ENCODE measurements at places on chromosomes 11 and 22.

DNA sequence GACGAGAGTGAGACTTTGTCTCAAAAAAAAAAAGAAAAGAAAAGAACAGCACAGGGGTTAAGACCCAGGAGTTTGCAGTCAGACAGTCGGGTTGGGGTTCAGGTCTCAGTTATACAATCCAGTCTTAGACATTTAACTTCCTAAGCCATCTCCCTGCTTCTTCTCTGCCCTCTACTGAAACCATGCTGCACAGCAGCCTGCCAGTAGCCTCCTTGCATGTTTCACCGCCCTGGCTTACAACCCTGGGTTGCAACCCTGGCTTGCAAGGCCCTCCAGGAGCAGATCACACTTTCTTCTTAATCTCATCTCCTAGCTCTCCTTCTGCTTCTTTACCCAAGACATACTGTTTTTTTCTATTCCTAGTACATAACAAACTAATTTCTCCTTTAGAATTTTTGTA lies 5.9 kb upstream of the B3GAT3 start:
- DNase-seq: no peak

- DNase-seq: no peak
Observed at GRCh38 chr11:116539836-116540418, 232.9 kb downstream of the BUD13 start.

DNA sequence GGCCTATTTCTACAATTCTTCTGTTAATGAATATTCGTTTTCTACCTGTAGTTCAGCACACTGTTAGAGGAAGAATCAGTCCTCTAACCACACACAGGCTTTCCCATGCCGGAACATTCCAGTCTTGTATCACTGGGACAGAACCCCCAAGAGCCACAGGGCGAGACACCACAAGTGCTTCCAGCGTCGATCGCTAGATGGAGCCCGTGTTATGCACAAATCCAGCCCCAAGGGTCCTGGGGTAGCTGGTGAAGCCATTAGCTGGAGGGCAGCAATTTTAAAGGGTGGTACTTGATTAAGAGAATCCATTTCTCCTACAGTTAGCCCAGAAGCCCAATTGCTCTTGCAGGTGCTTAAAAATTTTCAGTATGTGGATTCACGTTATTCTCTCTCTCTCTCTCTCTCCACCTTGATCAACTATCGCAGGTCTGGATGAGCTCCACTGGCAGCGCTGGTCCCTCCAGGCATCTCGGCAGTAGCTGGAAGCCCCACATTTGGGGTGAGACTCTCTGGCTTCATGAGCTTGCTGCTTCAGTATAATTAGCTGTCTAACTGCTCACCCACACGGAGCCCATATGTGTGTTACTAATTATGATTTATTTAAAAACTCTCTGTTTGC lies 148.2 kb upstream of the SNX19 start:
- DNase-seq: peak; percentile 25

GRCh38 chr11:46009647-46010046 lies 87.2 kb downstream of the LARGE2 start:
- no peak for DNase-seq

DNA sequence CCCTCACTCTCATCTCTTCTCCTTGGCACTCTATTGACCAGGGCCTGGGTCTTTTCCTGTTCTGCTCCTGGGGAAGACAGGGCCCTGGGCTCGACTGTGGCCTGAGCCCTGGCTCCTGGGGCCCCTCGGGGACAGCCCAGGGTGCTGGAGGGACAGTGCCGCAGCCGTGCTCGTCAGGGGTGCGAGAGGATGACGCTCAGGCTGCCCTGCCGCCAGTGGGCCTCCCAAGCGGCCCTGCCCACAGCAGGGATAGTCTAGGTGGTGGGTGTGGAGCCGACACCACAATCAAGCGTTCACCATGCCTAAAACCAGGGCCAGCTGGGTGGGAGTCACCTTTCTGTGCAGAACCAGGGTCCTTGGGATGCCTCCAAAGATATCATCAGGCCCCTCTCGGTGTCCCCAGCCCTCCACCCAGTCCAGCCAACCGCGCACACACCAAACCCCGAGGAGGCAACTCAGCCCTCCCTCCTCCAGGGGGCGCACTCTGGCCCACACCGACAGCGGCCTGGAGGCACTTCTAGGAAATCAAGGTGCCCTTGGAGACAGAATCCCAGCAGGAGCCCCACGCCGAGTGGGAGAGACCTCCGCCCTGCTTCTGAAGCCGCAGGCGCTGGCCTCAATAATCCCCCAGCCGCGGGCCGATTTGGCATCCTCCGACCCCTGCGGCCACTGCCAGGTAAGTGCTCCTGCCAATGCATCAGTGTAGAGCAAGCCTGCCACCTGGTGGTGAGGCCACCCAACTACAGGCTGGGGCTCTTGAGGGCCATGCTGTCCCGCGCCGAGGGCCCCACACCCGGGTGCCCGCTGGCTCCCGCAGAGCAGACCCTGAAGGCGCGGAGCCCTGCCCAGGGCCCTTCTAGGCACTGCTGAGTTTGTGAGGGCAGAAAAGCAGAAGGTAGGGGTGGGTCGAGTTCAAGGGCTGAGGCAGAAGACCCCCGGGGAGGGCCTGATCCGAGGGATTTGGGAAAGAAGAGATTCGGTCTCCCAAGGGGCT lies 496.4 kb downstream of the BUD13 start:
- DNase-seq: peak; percentile 86

GRCh38 chr11:11816511-11817314 lies 25.1 kb upstream of the USP47 start:
- no peak for DNase-seq

- DNase-seq: peak; percentile 2
Observed at GRCh38 chr22:50017701-50018224, 5.2 kb upstream of the IL17REL start.

DNA sequence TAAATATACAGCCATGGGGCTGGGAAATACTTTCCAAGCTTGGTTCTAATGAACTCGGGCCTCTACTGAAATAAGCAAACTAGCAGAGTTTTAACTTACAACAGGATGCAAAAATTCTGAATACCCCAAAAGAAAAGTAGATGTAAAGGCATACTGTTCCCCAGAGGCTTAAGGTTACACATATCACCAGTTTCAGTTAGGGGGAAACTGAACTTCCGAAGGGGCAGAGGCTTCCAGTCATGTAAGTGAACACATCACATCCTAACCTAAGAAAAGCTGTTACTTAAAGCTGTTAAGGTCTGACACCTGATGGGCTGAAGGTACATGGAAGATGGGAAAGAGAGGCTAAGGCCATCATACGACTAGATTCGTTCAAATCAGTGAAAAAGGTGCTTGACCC lies 2.3 kb downstream of the GAB2 start:
- no peak for DNase-seq

GRCh38 chr11:44028401-44028800 lies 19.4 kb upstream of the ACCSL start:
- no peak for DNase-seq

DNA sequence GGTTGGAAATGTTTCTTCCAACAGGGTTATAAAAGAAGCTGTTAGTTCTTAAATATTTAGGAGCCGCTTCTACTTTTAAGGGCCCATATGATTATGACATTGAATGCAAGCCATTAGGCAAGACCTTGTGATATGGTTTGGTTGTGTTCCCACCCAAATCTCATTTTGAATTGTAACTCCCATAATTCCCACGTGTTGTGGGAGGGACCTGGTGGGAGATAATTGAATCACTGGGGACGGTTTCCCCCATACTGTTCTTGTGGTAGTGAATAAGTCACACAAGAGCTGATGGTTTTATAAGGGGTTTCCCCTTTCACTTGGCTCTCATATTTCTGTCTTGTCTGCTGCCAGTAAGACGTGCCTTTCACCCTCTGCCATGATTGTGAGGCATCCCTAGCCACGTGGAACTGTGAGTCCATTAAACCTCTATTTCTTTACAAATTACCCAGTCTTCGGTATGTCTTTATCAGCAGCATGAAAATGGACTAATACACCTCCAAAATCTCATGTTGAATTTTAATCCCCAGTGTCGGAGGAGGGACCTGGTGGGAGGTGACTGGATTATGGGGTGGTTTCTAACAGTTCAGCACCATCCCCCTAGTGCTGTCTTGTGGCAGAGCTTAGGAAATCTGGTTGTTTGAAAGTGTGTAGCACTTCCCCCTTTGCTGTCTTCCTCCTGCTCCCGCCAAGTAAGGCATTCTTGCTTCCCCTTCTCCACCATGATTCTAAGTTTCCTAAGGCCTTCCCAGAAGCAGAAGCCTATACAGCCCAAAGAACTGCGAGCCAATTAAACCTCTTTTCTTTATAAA lies 4.3 kb downstream of the CD59 start:
- no peak for DNase-seq

GRCh38 chr11:66915866-66916265 lies 42.3 kb downstream of the PC start:
- DNase-seq: no peak

GRCh38 chr11:134987822-134988221 lies 575.8 kb upstream of the B3GAT1 start:
- DNase-seq: no peak

GRCh38 chr11:31806186-31806927 lies 4.8 kb downstream of the PAX6 start:
- no peak for DNase-seq

GRCh38 chr22:32541481-32541880 lies 66.9 kb downstream of the FBXO7 start:
- no peak for DNase-seq

GRCh38 chr11:58926251-58926650 lies 13.0 kb upstream of the GLYATL1 start:
- no peak for DNase-seq

DNA sequence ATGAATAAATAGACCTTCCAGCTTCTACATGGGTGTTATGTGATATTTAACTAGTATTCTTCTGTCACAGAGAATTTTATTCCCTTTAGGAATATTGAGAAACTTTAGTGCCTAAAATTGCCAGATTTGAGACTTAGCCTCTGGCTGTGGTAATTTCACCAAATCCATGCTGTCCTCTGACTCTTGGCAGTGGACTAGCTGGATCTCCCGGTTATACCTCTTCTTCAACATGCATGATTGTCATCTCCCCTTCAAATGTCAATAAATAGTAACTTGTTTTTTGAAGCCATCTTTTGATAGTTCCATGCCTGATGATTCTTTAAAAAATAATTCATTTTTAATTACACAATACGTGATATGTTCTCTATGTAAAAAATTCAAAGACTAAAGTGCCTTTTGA lies 8.4 kb downstream of the AQP11 start:
- no peak for DNase-seq

DNA sequence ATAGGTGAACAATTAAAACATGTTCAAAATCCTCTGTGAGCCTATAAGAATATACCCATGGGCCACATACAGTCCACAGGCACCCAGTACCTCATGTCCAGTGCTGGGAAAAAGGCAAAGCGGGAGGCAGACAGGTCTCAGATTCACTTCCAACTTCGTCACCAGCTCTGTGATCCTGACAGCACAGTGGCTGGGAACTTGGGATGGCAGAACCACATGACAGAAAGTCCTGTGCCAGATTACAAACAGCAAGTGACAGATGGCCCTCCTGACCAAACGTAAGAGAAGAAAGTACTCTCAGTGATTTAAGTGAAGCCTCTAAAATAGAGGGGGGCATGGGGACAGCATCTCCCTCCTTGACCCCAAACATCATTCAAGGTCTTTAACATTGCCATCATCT lies 5.8 kb downstream of the SLC1A2 start:
- no peak for DNase-seq

DNA sequence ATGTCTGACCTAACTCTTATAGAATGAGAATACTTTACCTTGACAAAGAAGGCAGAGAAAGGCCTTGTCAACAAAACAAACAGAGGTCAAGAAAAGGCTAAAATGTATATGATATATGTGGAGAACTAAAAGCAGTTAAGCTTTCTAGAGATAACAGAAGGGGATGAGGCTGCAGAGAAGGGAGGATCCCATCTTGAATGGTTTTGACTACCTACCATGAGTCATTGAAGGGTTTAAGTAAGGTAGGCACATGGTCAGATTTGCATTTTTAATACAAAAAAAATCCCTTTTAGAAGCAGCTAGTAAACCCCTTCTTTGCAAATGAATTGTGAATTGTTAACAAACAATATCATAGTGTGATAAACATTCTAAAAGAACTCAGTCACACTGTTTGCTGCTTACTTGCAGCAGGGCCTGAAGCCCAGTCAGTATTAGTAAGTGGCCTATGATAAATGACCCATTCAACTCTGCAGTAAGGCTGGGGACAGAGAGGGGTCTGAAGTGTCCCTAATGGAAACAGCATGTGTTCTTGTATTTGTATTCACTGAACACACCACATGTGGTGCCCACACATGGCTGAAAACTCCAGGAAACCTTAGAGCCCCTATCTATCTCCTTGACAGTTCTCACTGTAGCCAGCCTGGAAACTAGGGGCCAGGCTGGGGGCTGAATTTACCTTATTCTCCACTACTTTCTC lies 328.8 kb upstream of the PITPNB start:
- no peak for DNase-seq

GRCh38 chr11:69699213-69699612 lies 4.6 kb downstream of the FGF19 start:
- DNase-seq: no peak

DNA sequence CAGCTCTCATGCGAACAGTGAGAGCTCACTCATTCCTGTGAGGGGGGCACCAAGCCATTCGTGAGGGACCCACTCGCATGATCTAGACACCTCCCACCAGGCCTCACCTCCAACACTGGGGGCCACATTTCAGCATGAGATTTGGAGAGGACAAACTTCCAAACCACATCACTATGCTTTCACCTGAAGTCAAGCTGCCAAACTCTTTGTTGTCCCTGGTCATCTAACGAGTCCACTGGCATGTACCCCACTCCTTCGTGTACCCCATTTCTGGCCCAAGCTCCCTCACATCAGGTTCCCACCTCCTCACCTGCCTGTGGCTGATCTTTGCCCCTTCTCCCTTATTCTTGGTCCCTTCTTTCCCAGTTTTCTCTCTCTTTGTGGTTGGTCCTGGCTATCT lies 198.9 kb downstream of the ADAMTS15 start:
- DNase-seq: no peak

- DNase-seq: no peak
Observed at GRCh38 chr11:73223998-73224730, 6.1 kb downstream of the P2RY2 start.

DNA sequence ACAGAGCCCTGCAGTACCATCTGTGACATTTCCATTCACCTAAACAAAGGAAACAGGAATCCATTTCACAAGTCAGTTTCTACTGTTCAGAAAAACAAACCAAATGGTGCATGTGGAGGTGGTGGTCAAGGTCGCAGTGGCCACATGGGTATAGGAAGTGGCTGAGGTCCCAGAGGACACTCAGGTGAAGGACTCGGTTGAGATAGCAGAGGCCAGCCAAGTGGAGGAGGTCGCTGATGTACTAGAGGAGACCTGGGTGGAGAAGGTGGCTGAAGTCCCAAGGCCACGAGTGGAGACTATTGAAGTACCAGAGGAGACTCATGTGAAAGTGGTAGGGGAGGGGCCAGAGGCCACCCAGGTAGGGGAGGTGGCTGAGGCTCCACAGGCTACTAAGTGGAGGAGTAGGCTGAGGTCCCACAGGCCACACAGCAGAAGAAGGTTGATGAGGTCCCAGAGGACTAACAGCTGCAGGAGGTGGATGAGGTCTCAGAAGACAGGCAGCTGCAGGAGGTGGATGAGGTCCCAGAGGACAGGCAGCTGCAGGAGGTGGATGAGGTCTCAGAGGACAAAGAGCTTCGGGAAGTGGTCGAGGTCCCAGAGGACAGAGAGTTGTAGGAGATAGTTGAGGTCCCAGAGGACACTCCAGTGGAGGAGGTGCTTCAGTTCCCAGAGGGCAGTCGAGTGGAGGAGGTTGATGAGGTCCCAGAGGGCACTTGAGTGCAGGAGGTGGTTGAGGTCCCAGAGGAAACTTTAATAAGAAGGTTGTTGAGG lies 40.2 kb downstream of the ZNF195 start:
- no peak for DNase-seq

GRCh38 chr11:18001191-18001590 lies 11.7 kb downstream of the SERGEF start:
- DNase-seq: no peak

GRCh38 chr11:75342966-75343870 lies 8.2 kb downstream of the ARRB1 start:
- DNase-seq: no peak

GRCh38 chr11:98512938-98513337 lies 507.8 kb upstream of the CNTN5 start:
- no peak for DNase-seq
